ENCODE measurements at places on chromosomes 13 and 19.

GRCh38 chr19:45051929-45052579, 13.2 kb downstream of the CLASRP start:
- DNase-seq = no peak

GRCh38 chr13:107376341-107377125, 808.6 kb upstream of the ARGLU1 start:
- no peak for DNase-seq

DNA sequence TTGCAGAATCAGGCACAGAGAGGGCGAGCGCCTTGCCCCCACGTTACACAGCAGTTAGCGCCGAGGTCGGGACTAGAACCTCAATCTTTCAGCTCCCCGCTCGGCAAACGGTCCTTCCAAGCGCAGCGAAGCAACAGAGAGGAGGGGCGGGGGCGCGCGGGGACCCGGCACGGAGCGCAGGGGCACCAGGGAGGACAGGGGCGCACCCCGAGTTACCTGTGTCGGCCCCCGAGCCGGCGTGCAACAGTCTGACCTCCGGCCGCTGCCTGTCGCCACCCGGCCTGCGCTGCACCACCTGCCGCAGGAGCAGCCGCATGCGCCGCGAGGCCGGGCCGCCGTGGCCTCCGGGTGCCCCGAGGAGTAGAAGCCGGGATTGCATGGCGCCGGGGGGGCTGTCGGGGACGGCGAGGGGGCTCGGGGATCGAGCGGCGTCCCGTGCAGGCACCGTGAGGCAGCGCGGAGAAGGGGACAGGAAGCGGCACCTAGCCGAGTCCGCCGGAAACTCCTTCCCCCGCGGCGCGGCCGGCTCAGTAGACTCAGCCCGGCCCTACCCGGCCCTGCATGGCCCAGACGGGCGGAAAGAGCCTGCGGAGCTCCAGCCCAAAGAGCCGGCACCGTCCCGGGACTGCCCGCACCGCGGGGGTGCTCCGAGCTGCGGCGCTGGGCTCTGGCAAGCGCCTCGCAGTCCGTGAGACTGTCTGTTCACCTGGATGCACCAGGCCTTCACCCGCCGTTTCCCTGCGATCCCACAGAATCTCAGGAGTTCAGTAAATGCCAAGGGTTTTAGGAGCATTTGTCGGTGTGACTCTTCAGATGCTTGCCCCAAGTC, at the start of gene VWA8:
Gene VWA8, minus strand, starts transcription at position 473 of the 829 bp plus-strand sequence. Its CDS starts 94 bp downstream, at position 379.
- DNase-seq = peak; percentile 52

DNA sequence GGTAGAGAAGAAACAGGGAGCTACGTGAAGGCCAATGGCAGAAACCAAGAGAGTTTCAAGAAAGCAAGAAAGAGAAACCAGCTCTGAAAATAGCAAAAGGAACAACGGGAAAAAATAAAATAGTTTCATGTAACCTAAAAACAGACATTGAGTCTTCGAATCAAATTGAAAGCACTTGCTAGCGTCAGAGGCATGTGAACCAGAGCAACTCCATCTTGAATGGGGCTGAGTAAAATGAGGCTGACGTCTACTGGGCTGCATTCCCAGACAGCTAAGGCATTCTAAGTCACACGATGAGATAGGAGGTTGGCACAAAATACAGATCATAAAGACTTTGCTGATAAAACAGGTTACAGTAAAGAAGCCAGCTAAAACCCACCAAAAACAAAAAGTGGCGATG, 7.3 kb upstream of the PMIS2 start:
- DNase-seq = no peak

DNA sequence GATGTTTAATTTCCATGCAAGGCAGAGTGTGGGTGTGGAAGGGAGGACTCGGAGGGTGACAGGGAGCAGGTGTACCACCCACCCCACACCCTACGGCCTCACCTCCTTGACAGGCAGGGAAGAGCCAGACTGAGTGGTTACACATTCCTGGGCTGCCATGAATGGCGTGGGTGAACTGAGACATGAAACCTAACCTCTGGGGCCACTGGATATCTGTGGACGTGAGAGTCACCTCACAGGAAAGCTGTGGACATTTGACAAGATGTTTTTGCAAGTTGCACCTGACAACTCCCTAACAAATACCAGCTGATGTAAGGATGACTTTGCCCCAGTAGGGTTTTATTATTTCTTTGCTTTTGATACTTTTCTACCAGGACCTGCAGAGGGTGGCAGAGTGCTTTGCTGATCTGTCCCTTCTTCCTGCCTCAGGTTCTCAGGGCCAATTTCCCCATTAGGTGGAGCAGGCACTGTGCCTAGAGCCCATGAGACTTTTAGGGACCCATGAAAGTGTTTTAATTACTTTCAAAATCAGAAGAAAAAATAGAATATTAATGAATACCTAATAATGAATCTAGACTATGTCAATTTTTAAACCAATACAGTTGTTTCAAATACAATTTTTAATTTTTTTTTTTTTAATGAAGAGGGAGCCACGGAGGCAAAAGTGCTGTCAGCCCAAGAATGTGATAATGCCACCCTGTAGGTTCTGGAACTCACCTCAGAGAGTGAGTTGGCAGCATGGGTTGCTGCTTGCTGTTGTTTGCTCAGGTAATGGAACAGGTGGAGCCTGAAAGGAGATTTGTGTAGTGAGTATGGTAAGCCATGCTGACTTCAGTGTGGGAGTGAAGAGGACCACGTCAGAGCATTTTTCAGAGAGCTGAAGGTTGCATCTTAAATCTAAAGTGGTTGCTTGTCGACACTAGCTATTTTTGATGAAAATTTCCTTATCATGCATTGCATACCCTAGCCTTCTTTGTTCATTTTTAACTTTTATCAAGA, 58.0 kb upstream of the CYSLTR2 start:
- peak; percentile 21 for DNase-seq

DNA sequence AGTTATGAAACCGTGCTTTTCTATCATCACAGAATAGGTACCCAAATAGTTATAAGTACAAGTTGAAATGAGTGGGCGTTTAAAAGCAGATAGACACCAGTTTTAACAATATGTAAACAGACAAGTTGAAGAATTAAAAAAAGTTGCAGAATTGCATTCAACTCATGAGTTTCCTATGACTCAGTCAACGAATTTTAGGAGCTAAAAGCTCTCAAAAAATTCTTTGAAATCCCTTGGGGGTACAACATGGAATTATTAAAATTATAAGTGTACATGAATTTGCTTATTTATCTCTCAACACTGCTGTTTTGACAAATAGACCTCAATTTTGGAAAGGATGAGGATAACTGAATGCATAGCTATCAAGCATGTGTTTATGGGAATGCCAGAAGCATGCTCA, 693.4 kb downstream of the PCDH9 start:
- DNase-seq = no peak

GRCh38 chr19:40612831-40613689, 11.9 kb downstream of the LTBP4 start:
- peak; percentile 80 for DNase-seq

- DNase-seq = no peak
Observed at GRCh38 chr13:35894636-35895035, 236.5 kb downstream of the DCLK1 start.

DNA sequence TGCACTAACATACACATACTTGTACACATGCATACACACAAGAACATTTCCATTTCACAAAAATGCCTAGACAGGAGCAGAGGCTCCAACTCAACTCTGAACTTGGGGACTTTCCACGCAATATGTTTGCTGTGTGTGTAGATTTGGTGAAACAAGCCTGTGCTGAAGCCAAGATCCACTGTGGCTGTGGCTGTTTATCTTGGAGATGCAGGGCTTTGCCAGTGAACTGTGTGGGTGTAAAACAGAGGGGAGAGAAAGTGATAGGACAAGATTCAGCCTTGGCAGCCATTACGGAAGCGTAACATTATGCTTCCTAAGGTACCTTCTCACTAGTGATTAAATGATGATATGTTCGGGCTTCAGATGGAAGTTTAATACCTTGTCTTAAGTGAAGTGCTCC, 73.2 kb upstream of the MBNL2 start:
- DNase-seq = no peak

DNA sequence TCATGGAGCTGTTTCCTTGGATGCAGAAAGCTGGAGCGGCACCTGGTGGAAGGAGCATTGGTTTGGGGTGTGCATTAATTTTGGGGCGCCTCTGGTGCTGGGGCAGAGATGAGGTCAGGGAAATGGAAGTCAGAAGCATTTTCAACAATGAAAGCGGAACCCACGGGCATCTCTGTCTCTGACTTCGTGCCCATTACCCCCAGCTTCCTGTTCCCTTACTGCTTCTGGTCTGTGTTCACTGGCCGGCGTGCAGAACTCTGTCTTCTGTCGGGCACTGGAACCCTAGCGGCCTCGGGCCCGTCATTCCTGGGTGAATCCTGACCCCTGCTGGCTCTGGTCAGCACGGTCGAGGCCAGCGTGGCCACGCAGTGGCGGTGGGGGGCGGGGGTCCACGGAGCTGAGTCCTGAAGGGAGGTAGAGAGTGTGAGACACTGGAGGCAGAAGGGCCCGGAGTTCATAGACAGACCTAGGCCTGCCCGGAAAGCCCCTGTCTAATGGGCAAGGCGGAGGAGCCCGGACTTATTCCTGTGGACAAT, 7.9 kb upstream of the LINGO3 start:
- DNase-seq = no peak

- DNase-seq = no peak
Observed at GRCh38 chr13:27810461-27810860, 18.2 kb downstream of the GSX1 start.

DNA sequence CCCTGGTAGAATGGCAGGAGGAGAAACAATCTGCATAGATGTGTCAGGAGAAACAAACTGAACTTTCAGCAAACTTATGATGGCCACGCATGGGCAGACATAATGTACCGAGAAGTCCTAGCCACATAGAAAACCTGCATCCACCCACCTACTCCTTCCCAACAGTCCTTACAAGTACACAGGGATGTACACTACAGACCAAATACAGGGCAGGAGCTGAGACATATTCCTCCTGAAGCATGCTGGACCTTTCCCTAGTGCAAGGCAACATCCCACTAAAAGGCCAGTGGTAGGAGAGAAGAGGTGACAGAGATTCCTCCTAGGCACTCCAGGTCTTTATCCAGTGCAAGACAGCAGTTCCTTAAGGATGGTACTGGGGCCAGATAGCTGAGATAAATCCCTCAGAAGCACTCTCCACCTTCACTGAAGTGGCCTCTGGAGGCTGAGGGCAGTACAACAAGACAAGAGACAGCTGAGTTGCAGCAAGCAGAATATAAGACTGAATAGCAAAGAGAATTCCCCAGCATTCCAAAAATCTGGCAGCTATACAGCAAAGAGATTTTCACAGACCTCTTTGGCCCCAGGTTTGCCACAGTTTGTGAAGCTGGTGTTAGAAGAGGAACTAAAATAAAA, 18.3 kb downstream of the VWA8 start:
- DNase-seq = no peak

All from NCI-H1105 treated with DMSO at 0.1 percent for 48 hours (cell line).